ENCODE measurements at places on chromosomes 6 and 20.

- no peak for DNase-seq
These were observed 83.6 kb downstream of the TMEM170B start for GRCh38 chr6:11621119-11621518.

- no peak for DNase-seq
These were observed 48.4 kb upstream of the FRMD1 start for GRCh38 chr6:168127384-168127868.

GRCh38 chr20:63846128-63846771 lies 15.0 kb upstream of the ABHD16B start:
- no peak for DNase-seq

- no peak for DNase-seq
These were observed 18.1 kb downstream of the CST9 start for GRCh38 chr20:23587631-23588030.

DNA sequence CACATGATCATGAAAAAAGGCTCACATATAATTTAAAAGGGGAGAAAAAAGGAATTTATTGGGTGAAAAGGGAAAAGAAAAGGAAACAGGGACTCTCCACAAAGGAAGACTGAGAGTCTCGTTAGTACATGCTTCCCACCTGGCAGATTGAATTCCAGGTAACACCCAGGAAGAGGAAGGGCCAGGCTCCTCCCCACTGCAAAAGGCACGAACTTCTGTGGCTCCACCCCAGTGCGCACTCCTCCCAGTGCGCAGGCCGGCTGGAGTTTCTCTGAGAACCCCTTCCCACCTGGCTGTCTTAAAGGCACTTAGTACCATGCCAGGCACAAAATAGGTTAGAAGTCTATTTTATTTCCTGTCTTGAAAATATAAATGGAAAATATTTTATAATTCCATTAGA lies 129.8 kb downstream of the COL12A1 start:
- DNase-seq = no peak

- no peak for DNase-seq
These were observed 81.4 kb downstream of the ANKS1A start for GRCh38 chr6:34970488-34970887.

DNA sequence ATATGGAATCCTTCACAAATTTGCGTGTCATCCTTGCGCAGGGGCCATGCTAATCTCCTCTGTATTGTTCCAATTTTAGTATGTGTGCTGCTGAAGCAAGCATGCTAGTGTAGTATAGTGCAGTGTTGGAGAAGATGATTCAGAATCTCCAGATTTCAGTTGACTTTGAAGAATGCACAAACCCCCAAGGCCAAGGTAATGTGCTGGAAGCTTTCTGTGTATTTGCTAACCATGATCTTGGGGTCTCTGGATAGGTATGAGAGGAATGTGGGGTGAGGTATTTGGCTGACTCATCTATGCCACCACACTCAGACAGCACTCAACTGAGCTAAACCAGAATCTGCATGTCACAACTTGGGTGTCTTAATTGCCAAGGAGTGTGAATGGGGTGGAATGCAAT lies 42.6 kb upstream of the DEK start:
- DNase-seq = no peak

GRCh38 chr6:71414486-71414885 lies 125.9 kb downstream of the OGFRL1 start:
- DNase-seq = no peak

DNA sequence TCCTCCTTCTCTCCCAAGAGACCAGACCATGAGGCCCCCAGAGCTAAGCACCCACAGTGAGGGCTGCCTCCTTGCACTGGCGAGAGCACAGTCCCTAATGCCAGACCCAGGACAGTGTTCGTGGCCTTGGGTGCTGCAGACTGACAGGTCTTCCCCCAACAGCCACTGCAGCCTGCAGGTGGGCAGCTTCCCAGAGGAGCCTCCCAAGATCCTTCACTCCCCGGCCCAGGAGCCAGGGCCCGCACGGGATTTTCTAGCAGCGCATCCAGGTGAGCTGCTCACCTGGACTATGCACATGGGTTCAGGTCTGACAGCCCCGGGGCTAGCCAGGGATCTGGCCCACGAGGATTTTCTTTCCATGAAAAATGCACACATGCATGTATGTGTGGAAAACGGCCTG lies 41.7 kb downstream of the SUMO4 start:
- no peak for DNase-seq

GRCh38 chr6:146253691-146254090 lies 224.8 kb downstream of the GRM1 start:
- no peak for DNase-seq

GRCh38 chr6:1593286-1593957 lies 16.3 kb upstream of the FOXC1 start:
- DNase-seq = no peak

GRCh38 chr6:148293181-148293995 lies 49.2 kb upstream of the SASH1 start:
- no peak for DNase-seq

- DNase-seq = no peak
These were observed 59.2 kb downstream of the POPDC3 start for GRCh38 chr6:105120570-105120969.

DNA sequence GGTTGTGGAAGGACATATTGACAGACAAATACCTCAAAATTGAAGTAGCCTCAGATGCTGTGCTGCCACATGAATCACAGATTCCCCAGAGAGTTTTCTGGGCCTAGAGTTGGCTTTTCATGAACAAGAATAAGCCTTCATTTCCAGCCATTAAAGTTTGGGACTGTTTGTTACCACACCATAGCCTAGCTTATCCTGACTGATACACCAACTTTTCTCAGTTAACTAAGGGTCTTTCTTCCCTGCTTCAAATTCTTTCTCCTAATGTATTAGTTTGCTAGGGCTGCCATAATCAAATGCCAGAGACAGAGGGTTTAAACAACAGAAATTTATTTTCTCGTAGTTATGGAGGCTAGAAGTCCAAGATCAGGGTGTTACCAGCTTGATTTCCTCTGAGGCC lies 237.4 kb upstream of the ZFP64 start:
- DNase-seq = no peak

DNA sequence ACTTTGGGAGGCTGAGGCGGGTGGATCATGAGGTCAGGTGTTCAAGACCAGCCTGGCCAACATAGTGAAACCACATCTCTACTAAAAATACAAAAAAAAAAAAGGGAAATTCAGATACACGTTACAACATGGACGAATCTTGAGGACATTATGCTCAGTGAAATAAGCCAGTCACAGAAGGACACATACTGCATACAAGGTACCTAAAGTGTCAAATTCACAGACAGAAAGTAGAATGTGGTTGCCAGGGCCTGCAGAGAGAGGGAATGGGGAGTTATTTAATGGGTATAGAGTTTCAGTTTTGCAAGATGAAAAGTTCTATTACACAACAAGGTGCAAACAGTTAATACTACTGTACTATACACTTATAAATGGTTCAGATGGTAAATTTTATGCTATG lies 75.1 kb downstream of the SNX5 start:
- no peak for DNase-seq

DNA sequence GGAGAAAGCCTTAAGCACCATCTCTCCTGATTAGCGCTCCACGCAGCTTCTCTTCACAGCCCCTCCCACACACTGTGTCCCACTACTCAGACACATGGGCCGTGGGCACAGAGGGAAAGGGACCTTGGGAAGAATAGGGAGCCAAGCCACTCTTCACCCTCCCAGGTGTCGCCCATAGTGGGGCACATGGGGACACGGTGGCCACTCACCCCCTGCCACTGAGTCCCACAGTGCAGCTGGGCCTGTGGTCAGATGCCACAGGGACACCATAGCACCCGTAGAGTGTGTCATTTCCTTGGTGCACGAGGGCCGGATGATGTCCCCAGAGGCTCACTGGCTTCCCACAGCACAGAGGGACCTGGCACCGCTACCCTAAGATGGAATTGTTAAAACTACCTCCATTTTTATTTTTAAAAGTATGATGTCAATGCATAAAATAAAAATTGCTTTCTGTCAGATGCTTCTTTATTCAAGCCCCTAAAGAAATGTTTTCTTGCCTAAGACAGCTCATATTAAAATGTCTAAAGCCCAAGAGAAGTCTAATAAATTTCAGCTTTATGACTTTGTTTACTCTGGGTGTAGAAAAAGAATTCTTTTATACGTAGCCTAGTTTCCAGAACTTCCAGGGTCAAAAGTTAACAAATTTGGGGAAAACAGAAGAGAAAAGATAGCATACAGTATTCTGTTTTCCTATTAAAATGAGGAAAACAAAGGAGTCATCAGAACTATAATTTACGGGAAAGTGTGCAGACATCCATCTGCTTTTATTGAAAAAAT lies 191.0 kb upstream of the SNX9 start:
- DNase-seq = no peak

- DNase-seq = no peak
These were observed 16.4 kb upstream of the POLR1H start for GRCh38 chr6:30044630-30045029.

- no peak for DNase-seq
These were observed 207.6 kb downstream of the OGFRL1 start for GRCh38 chr6:71496018-71496721.

- DNase-seq = no peak
These were observed 1.0 kb upstream of the RBM24 start for GRCh38 chr6:17280138-17280537.

DNA sequence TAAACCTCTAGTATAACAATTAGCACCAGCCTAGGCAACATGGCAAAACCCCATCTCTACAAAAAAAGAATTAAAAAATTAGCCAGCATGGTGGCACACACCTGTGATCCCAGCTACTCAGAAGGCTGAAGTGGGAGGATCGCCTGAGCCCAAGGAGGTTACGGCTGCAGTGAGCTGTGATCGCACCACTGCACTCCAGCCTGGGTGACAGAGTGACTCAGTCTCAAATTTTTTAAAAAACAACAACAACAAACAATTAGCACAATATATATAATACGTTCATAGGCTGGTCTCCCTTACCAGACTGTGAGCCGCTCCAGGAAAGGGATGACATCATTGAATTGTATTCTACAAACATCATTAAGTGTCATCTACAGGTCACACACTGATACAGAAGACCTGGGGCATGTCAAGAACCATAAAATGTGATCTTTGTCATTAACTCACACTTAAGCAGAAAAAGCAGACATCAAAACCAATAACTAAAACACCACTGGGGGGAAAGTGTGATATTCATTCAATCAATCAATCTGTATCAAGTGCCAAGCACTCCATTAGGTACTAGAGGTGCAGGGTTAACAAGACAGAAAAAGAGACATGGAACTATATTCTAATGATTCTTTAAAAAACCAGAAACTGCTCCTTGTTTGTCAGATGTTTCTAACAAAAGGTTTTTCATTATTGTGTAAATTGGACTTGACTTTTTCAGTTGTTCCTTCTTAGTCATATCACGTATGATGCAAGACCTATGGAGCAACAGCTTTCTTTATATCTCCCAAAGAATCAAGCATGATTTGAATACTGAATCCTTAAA lies 17.8 kb downstream of the MAP3K5 start:
- DNase-seq = no peak

DNA sequence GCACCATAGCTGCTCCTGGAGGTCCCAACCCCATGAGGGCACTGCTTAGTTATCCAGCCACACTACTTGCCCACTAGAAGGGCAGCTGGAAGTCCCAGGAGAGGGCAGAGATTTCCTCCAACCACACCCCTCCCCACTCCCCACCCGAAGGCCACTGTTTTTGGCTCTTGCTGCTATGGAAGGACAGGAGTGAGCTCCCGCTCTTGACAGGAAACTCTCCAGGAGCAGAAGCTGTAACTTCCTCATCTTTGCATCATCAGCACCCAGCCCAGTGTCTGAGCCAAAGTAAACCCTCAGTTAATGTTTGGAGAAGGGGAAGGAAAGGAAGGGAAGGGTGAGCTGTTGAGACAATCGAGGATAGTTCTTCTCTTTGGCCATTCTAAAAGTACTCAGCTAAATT lies 120.7 kb downstream of the MTFR2 start:
- DNase-seq = no peak

GRCh38 chr6:56694002-56694401 lies 51.3 kb upstream of the DST start:
- no peak for DNase-seq

DNA sequence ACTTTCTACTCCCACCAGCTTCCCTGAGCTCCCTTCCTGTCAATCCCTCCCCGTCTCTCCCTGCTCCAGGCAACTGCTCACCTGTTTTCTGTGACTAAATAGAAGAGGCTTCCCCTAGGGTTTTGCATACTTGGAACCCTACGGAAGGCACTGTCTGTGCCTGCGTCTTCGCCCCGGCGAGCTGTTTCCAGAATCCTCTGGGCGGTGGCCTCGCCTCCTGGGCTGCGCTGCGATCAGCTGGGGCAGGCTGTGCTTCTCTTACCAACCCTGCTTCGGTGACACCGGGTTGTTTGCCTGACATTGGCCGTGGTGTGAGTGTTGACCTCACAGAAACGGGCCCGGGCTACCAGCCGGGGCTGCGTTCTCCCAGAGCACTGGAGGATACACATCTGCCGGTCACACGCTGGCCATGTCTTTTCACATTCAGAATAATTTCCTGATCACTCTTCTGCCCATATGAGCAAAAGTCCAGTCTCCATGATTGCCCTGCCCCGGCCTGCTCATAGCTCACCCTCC lies 29.4 kb upstream of the CCR6 start:
- no peak for DNase-seq

- no peak for DNase-seq
These were observed 26.5 kb downstream of the HIVEP2 start for GRCh38 chr6:142918339-142919042.

GRCh38 chr6:130575971-130576370 lies 210.2 kb downstream of the TMEM200A start:
- no peak for DNase-seq

- no peak for DNase-seq
These were observed 1.6 kb upstream of the DEK start for GRCh38 chr6:18265787-18266522.

DNA sequence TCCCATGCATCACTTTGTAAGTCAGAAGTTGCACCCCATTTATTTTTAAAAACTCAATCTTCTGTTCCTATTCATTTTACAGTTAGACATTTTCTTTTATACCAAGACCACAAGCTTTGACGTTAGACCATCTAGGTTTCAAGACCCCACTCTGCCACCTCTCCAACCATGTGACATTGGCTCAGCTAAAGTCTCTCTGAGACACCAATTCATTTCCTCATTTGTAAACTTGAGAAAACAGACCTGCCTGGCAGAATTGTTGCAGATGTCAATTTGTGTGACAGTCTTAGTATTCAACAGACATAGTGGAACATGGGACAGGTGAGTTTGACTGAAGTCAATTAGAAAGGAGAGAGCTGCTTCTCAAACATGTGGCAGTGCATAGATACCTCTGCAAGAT lies 55.6 kb upstream of the CSE1L start:
- no peak for DNase-seq

DNA sequence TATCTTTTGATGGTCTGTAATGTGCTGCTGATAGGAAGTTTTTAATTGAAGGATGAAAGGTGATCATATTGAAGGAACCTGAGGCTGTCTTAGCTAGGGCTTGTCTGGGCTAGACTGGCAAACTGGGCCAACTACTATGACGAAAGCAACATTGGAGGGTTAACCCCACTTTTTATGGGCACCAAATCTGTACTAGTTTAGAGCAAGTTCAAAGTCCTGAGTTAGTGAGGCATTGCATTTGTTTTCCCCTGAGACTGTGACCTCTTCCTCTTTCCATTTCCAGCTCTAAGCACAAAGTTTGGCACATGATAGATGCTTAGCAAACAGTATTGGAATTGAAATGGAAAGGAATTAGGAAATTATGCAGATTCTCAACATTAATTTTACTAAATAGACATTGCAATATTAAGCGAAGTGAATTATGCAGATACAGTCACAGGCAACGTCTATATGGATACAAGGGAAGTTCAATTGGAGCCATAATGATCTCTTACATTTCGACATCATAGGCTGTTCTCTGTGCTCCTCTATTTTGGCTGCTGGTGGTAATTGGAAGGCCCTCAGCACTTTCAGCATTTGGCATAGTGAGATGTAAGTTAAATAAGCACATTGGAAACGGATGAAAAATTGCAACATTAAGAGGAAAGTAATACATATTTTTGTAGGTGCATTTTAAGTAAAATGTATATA lies 22.2 kb downstream of the CEP57L1 start:
- DNase-seq = no peak

Measured in NCI-H187 treated with DMSO at 0.1 percent for 48 hours (cell line).